ENCODE measurements at places on chromosomes 4 and X.

- DNase-seq = no peak
Observed at GRCh38 chrX:154325541-154325940, 29.9 kb downstream of the TKTL1 start.

- DNase-seq = no peak
Observed at GRCh38 chr4:133424605-133425004, 275.5 kb downstream of the PCDH10 start.

- DNase-seq = no peak
Observed at GRCh38 chrX:125850693-125851092, 315.4 kb downstream of the DCAF12L2 start.

- DNase-seq = no peak
Observed at GRCh38 chrX:9164533-9165426, 130.9 kb upstream of the FAM9B start.

GRCh38 chrX:95764972-95765451 is 919.6 kb upstream of the DIAPH2 start:
- DNase-seq = no peak

- no peak for DNase-seq
Observed at GRCh38 chr4:188495169-188495568, 355.9 kb downstream of the TRIML1 start.

GRCh38 chr4:109435635-109436034 is 2.0 kb downstream of the SEC24B start:
- DNase-seq = no peak

GRCh38 chrX:24480400-24480865 is 15.3 kb downstream of the PDK3 start:
- no peak for DNase-seq

DNA sequence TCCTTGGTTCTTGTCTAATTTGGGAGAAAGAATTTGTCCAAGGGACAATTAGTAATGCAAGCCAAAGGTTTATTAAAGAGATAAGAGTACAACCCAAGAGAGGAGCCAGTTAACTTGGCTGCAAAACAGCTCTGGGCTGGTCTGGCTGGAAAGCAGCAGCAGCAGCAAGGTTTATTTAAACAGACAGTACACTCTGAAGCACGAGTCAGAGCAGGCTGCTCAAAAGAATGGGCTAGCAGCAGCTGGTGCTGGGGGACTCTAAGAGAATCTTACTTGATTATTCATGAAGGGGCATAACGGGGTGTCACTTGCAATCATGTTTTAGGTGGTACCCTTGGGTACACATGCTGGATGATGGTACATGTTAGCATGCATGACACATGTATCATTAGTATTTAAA is 17.1 kb upstream of the CT47C1 start:
- no peak for DNase-seq
